Right ventricle myocardium superior (tissue), 1 donor: ENCODE measurements at places on chromosomes 2 and 18. TPM values are rescaled to one million over a fixed set of nuclear protein-coding genes. Genes with fewer than 3 reads are reported as not detected.
A peak's percentile ranks its signal among the peaks of the same experiment; 100 is the strongest.

GRCh38 chr2:86147793-86148192 lies 41.8 kb downstream of the PTCD3 start:
- no peak for DNase-seq

DNA sequence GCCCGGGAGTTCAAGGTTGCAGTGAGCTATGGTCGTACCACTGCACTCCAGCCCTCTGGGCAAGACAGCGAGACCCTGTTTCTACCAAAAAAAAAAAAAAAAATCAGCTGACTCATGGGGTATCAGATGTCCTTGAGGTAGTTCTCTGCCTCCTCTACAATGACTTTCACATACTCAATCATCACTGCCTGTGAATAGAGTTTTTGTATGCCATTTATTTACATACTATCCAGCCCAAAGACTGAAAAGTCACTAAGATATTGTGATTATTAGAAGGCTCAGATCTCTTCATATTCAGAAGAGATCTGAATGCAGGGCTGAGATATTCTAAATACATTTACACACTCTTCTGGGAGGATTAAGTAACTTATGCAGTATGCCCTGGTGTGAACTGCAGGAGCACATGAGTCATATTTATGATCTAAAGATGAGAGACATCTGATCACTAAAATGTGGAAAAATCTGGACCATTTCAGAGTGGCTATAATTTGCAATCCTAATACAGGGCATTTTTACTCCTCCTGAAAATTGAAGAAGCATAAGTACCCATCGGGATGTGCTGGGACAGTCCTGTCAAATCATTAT lies 38.9 kb downstream of the KLF7 start:
- DNase-seq = no peak

DNA sequence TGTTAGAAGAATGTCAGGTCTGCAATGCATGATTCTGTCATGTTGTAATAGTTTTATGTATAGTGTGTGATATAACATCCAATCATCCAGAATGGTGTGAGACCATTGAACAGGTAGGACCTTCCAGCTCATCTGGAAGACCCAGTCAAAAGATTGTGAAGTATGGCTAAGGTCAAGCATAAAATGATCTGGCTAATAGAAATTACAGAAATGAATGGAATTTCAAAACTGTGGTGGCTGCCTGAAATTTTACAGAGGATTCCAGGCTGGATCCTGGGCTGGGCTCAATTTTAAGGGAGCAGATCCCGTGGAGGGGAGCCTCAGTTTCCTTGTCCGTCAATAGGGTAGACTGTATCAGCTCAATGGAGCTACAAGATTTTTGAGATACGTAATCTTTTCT lies 39.1 kb downstream of the ACKR3 start:
- no peak for DNase-seq

DNA sequence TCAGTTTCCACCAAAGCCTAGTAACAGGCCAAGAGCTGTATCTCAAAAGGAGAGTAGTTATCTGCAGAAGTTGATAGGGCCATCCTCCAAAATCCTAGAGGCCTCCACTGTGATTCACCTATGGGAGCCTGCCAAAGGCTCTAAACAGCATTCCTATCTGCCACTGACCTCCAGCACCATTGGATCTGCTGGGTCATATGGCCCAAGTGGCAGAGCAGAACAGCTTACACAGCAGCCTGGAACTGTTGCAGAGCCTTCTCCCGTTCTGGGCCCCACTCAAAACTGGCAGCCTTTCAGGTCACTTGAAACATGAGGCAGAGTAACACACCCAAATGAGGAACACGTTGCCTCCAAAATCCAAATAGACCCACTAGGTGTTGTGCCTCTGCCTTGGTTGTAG lies 345.2 kb upstream of the RND3 start:
- no peak for DNase-seq

DNA sequence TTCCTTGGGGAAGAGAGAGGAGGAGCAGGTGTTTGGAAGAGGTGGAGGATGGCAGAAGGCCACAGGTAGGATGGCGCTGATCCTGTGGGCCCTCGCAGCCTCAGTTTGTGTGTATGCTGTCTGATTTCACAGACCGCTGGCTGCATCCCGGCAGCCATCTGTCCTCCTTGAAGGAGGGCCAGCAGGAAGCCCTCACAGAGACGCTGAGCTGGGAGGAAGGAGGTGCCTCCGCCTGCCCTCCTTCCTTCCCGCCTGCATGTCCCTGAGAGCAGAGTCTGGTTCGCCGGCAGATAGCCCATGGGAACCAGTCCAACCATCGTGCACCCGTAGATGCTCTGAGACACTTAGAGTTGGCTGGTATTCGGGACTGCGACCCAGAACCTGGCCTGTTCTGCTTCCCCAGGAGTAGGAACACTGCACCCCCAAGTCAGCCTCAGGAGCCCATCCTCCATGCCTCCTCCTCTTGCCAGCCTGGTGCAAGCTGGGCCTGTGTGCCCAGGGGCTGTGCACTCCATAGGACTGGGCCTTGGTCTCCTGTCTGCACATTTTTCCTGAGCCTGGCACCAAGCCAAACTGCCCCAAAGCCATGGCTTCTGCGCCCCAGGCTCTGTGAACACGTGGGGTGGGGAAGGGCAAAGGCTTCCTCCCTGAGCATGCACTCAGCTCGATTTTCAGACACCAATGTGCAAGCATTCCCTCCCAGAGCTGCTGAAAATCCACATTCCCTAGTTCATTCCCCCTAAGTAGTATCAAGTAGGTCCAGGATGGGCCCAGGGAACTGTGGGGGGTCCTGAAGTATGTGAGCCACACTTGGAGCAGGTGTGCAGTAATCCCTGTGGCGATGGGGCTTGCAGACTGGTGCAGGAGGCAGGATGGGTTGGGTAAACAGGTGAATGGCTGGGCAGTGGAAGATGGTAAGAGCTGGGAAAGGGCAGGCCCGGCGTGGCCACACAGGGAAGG lies 115.6 kb downstream of the SEPTIN10 start:
- DNase-seq = no peak

The LOXHD1 gene
- 0.62 TPM for total RNA-seq

- DNase-seq = no peak
Observed at GRCh38 chr2:136310005-136310495, 192.1 kb upstream of the CXCR4 start.

GRCh38 chr2:216486708-216487107 lies 11.9 kb upstream of the RPL37A start:
- DNase-seq = peak; percentile 47

The LRP2 gene
- total RNA-seq = not detected

DNA sequence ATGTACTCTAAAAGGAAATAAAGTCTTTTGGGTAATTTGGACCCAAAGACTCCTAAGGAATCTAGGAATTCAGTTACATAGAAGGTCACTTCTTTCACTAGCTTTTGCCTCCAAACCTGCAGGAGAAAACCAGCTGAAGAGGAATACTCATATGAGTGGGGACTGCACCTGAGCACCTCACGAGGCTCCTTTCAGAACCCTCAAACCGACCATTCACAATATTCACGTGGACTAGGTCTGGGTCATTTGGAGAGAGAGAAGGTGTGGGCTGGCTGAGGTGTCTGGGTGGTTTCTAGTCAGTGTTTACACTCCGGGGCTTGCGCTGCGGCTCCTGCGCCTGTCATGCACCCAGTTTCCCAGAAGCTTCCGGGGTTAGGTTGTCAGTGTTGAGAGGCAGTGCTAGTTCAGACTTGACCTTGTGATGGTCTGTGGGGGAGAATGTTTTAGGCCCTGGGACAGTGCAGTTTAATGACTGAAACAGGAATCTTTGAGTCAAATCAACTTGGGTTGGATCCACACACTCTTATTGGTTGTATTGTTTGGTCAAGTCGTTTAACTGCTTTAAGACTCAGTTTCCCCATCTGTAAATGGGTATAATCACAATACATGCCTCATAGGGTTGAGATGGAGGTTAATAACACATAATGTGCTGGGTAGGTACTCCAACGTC lies 78.4 kb downstream of the LIMS1 start:
- no peak for DNase-seq

DNA sequence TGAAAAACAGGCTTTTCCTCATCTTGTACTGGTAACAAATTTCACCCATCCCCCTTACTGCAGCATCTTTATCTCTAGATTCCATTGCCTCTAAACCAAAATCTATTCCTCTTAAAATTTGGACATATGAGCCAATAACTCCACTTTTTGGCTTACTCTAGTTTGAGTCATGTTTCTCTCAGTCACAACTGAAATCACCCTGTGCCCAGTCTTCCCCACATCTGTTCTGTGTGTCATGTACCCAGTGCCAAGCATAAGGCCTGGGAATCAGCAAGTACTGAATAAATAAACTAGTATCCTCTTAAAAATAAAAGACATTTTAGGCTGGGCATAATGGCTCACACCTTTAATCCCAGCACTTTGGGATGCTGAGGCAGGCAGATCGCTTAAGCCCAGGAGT lies 20.8 kb upstream of the CHN1 start:
- no peak for DNase-seq

- peak; percentile 25 for DNase-seq
Observed at GRCh38 chr18:79597831-79598632, 81.6 kb upstream of the CTDP1 start.
